ENCODE measurements at places on chromosomes 6 and 20.
A peak's percentile ranks its signal among the peaks of the same experiment; 100 is the strongest.

DNA sequence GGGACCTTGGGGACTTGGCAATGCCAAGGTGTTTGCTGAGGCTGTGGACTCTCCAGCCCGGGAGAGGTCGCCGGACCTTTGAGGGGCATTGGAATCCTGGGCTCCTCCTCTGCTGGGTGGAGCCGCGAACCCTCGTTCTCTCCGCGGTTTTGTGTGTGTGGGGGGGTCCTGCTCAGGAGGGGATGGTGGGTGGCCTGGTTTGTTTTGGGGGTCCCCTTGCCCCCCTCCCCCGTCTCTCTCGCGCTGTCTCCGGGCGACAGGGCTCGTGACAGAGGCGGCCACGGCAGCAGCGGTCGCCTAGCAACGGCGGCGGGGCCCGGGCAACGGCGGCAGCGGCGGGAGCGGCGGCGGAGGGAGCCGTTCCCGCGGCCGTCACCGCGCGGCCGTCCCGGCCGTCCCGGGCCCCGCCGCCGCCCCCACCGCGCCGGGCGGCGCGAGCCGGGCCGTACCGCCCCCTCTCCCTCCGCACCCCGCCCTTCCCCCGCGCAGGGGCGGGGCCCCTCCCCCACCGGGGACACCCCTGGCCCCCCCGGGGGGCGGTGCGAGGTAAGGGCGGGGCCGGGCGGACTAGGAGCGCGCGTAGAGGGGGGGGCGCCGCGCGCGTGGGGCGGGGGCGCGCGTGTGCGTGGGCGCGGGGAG, 7.8 kb downstream of the SYNGAP1 start:
- DNase-seq, result no peak

DNA sequence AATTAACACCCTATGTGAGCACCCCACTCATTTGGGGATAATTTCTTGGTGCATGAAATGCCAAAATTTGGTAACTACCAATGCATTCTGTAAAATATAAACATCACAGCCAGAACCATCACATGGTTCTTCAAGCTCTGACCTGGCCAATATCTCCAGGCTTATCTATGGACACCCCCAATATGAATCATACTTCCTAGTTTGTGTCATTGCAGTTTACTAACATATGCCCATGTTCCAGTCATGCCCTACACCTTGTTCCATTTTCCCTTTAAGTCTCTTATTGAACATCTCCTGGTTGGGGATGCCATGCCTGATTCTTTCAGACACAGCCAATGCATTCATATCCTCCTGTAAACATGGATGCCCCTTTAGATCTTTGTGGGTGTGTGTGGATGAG, 572.8 kb upstream of the BTBD3 start:
- no peak for DNase-seq

DNA sequence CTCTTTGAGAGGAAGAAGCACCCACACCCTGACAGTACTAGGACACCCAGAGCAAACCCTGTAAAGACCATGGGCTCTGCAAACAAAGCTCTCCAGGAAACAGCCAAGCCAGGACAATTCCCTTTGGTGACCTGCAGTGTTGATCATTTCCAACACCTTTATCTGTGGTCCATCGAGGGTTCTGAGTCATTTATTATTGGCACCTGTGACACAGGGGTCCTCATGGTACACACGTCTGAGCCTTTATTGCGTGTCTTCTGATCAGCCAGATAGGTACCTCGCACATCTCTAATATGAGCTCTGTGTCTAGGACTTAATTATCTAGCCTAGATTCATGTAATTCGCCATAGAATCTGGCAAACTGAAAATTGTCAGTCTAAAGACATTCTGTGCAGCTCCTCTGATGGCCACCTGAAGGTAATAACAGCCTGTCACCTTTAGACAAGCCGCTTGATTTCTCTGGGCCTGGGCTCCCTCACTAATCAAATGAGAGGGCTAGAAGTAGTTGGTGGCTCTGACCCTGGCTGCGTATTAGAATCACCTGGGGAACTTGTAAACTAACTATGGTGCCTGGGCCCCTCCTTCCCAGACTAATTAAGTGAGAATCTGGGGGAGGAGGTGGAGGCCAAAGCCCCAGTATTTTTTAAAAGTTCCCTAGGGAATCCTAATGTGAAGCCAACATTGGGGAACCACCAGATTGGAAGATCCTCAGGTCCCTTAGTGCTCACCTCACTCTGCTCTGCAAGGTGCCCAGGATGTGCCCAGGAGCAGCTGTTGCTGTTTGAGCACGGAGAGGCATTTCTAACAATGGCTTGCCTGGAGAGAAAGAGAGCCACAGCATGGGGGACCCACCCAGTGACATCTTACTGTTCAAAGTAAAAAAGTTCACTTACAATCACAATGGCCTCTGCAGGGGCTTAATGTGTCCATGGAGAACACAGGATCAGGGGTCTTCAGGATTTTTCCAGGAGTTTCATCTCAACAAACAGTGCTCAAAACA, 122.0 kb upstream of the ARID1B start:
- no peak for DNase-seq

- DNase-seq, result no peak
Observed at GRCh38 chr20:45861221-45862075, 4.0 kb downstream of the ZSWIM3 start.

- DNase-seq, result no peak
Observed at GRCh38 chr6:26426691-26427450, 13.4 kb upstream of the BTN3A3 start.

DNA sequence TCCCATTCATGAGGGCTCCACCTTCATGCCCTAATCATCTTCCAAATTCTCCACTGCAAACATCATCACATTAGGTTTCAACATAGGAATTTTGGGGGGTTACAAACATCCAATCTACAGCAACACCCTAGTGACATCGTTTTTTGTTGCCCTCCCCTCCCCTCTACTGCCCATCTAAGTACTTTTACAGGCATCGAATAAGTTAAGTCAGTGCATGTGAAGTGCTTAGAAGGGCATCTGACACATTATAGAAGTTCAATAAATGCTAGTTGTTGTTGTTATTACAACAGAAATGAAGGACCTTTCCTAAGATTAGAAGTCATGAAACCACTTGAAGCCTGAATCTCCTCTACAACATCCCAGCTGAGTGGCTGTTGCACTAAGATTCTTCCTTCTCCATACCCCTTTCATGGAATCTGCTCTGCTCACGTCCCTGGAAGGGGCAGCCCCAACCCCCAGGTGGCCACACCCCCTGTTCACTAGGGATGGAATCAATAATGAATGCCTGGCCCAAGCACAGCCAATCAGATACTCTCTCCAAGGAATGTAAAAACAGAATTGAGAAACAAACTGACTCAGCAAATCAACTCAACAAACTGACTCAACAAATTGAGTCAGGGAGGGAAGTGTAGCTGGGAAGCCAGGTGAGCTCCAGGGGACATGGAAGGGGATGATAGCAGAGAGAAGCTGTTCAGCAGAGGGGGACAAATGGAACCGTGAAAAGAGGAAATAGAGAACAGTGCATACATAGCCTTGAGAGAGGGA, 3.9 kb upstream of the LRP11 start:
- no peak for DNase-seq

- DNase-seq, result no peak
Observed at GRCh38 chr20:38969708-38970107, 7.6 kb downstream of the DHX35 start.

DNA sequence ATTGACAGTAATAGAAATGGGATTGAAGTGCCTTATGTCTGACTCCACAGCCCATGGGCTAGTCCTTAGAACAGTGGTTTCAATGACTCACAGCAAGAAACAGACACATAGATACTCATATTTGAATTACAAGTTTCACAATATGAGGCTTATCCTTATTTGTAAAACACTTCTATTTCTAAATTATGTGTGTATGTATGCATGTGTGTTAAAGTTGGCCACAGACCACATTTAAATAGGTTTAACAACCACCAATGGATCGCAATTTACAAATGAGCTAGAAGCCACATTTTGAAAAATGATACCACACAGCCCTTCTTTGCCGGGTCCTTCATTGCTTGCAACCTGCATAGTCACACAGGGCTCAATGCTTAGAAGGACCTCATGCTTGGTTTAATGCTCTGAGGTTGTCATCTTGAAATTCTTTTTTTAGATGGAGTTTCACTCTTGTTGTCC, 157.8 kb upstream of the PREP start:
- DNase-seq, result no peak

GRCh38 chr20:19620446-19620845, 137.6 kb upstream of the RIN2 start:
- DNase-seq, result no peak

GRCh38 chr20:38165089-38165965, at the start of gene TGM2:
Gene TGM2, minus strand, starts transcription at chr20:38165270. Its CDS starts 72 bp downstream, at chr20:38165198.
- DNase-seq, result peak; percentile 49

GRCh38 chr6:142911430-142911829, 33.5 kb downstream of the HIVEP2 start:
- DNase-seq, result no peak

GRCh38 chr20:4266183-4266582, 250.8 kb upstream of the RNF24 start:
- DNase-seq, result no peak

DNA sequence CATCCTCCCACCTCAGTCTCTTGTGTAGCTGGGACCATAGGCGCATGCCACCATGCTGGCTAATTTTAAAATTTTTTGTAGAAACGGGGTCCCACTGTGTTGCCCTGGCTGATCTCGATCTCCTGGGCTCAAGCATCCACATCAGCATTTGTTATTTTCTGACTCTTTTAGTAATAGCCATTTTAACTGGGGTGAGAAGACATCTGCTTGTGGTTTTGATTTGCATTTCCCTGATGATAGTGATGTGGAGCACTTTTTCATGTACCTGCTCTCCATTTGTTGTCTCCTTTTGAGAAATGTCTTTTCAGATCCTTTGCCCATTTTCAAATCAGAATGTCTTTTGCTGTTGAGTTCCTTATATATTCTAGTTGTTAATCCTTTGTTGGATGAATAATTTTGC, 22.2 kb upstream of the TULP4 start:
- DNase-seq, result no peak

GRCh38 chr20:36784900-36785299, 11.3 kb upstream of the DSN1 start:
- DNase-seq, result no peak
